ENCODE measurements at places on chromosomes 2 and 18.

GRCh38 chr2:217356781-217357180 lies 496.9 kb upstream of the TNP1 start:
- DNase-seq, result no peak

GRCh38 chr2:233385489-233386044 lies 31.3 kb downstream of the DGKD start:
- no peak for DNase-seq

- DNase-seq, result no peak
Observed at GRCh38 chr18:44031063-44031462, 649.6 kb upstream of the SETBP1 start.

- peak; percentile 42 for DNase-seq
Observed at GRCh38 chr2:203782262-203782976, 76.0 kb downstream of the CD28 start.

DNA sequence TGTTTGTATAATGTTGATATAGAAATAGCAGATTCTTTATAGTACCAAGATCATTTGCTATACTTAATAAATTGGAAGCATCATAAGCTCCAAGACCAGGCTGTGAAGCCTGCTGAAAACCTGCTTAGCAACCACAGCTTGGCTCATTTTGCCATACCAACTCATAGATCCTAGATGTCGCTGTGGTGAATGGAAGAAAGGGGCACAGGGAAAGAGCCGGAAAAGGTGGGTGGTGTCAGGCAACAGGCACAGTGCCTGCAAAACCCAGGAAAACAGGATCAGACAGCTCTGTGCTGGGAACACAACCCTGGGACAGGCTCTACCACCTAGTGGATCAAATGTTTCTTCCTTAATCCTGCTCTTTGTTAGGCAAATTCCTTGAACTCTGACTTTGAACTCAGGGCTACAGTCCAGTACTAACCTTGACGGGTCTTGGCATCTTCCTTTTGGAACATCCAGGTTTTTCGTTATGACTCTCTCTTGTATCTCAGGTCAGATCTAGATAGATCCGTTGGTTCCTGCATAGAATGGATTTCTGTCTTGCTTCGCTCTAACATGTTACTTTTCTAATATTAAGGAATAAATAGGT lies 31.6 kb downstream of the TWSG1 start:
- no peak for DNase-seq

DNA sequence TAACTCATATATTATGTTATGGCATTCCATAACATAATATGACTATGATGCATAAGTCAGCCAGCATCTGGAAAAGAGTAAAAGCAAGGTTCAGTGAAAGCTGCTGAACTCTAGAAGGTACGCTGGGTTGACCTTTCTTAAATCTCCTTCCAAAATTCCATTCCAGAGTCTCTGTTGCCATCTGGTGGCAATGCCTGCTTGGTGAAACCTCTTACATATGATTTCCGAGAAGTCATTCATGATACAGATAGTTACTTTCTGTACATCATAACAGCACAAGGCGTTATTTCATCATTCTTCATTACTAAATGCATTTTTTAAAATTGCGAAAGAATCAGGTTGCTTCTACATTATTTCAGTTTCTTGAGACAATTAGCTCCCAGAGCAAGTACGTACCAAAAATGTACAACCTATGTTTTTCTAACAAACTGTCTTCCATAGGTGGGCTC lies 7.0 kb upstream of the EPG5 start:
- no peak for DNase-seq

DNA sequence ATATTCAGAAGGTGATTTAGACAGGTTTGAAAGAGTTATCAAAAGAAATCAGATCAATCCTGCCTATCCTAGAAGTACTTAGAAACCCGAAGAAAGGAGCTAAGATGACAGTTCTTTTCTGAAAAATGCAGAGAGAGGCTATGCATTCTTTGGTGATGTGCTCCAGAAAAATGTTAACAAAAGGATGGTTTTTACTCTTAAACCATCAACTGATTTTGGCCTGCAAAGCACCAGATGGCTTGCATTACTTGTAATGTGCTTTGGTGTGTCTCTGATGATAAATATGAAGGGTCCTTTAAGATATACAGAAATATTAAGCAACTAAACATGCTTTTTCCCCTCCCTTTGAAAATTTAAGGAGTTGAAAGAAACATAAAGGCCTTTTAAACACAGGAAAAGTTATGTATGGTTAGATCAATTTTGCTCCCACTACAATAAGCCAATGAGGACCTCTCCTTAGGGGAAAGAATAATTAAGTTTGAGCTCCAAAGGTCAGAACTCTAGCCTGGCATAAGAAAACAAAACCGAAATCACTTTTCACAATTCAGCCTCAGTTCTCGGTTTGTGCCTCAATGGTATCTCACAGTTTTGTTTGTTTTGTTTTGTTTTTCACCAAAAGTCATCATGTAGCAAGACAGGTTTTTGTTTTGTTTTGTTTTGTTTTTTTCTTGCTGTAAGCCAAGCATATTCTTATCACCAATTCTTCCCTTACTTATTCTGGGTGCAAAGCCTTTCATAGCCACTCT lies 302.4 kb upstream of the NT5C1B start:
- no peak for DNase-seq

DNA sequence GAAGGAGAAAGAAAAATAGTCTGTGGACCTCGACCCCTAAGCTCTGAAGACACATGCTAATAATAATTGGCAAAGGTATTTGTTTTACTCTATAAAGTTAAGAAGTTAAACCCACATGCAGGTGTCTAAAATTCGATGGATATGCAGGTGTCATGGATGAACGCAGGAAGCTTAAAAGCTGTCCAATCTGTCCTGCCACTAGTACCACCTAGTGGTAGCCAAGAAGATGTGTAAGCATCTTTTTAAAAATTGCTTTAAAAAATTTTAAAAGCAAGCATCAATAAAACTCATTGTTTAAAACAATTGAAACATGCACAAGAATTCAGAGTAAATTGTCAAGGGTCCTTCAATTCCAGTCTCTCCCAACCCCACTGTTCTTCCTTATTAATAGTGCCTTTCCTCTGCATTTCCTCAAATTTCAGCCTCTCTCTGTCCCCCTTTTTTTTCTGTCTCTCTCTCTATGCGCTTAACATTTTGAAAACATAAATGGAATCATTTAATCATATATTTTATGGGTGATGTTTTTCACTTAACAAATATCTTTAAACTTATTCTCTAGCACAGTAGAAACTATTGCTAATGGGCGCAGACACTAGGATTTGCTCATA lies 30.6 kb upstream of the PPP3R1 start:
- DNase-seq, result no peak

Data from activated CD4-positive, CD25-positive, alpha-beta regulatory T cell treated with anti-CD3 and anti-CD28 coated beads, Interleukin-2, amount 50 U/mL, for 72 hours (primary cell).